CD4-positive, alpha-beta T cell treated with Interferon alpha-2 for 1 hour (primary cell): ENCODE measurements at places on chromosomes 7 and 10.

DNA sequence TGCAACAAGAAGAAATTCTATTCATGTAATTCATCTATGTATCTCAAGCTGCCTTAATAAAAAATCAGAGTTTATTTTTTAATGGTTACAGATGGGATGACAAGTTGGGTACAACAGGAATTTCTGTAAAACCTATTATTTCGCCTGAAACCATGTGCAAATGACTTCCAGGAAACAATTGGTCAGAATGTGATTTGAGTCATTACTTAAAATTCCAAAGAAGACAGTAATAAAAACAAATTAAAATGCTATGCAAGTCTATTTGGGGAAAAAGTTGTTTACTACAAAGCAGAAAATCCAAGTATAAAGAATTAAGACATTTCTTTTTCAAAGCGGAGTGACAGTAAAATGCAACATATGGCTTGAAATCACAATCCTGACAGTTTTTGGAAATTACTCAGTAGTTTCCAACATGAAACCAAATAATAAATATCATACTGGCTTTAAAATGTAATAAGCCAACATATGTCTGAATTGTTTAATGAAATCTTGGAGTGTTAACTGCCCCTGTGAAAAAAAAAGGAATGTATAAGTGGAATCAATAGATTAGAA, 41.5 kb upstream of the SEMA3C start:
- no peak for DNase-seq

DNA sequence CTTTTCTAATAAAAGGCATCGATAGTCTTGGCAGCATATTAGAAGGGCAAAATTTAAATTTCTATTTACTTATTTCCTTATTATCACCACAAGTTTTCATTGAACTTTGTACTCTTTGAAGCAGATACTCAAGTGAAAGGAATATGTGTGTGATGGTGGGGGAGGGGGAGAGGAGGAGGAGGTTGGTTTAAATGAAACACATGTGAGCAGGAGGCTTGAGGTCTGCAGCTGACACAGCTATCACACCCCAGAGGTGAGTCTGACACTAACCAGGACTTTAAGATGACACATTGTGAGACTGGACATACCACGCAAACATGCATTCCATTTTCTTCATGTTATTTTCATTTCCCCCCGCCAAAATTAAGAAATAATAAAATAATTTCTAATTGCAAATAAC, 63.3 kb downstream of the CTTNBP2 start:
- DNase-seq = no peak

DNA sequence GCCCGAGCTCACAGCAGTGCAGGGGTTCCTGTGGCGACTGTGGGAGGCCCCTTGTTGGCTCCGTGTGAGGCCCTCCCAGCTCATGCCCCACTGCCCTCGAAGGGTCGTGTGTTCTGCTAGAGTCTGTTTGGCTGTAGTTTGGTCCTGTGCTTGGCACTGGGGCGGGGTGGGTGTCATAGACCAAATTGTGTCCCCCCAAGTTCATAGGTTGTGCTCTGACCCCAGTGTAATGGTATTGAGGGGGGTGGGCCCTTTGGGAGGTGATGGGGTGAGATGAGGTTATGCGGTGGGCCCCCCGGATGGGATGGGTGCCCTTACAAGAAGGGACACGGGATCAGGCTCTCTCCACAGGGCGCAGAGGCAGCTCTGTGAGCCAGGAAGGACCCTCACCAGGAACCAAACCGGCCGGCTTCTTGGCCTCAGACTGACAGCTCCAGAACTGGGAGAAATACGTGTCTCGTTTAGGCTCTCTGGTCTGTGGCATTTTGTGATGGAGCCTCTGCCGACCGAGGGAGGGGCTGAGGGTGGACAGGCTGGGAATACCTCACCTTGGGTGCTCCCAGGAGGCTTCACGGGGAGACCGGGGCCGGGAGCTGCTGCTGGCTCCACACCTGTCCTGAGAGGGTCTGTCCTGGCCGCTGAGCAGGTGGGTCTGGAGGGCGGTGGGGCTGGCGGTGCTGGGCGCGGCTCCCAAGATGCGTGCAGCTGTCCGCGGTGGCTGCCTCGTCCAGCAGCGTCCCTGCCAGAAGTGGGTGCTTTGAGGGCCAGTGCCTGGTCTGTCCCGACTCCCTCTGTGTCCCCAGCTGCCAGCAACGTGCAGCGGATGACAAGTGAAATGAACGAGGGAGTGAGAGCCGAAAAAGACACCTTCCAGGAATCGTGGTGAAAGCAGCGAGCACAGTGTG, 89.4 kb downstream of the INPP5A start:
- DNase-seq = no peak

- DNase-seq = no peak
Measured at GRCh38 chr7:15938115-15938514, 251.6 kb upstream of the MEOX2 start.

DNA sequence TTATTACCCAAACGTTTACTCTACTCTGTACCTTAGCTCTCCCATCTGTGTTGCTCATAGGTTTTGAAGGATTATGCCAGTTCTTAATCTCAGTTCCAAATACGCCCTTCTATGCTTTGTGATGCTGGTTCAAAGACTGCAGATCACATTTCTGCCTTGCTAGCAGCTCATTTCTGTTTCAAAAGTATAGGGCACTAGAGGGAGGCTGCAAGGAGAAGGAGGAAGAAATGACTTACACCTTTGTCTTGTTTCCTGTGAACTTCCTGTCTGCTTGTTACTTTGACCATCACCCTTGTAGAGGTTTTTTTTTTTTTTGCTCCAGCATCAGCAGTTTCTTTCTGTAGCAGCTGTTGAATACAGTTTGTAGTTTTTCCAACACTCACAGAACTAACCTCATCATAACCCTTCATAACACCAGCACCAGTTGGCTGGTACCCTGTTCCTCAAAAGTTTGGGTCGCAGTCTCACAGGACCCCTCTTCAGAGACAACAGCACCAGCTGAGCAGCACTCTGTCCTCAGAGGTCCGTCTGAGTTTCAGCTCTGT, 16.5 kb downstream of the SLK start:
- peak; percentile 49 for DNase-seq

DNA sequence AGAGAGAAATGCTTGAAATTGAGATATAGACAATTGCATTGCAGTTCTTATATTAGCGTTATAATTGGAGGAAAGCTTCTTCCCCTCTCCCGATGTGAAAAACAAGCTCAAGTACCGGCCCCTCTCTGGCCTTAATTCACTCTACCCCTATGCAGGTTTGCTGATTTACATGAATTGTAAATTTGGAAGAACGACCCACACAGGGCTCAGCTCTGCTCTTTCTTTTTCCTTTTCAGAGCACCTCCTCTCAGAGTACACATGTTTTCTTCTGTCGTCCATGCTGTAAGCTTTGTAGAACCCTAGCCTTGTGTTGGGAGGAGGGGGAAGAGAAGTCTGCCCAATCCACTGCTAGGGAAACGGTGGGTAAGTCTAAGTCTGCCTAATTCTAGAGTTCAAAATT, 140.8 kb downstream of the IQUB start:
- no peak for DNase-seq

DNA sequence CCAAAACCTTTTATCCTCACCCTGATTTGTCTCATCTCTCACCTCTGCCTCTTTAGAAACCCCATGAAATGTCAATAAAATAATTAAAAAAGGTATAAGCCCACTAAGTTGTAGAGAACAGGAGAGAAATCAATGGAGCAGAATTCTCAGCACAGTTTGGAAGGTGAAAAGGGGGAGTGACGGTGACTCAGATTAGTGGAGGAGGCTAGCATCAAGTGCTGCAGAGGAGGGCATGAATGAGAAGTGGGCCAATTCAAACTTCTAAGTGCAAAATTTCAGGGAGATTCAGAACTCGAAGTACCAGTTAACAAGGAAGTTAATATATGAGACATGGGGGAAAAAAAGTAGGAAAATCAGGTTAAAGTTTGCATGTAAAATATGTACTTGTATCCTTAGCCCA, 34.9 kb upstream of the ETV1 start:
- no peak for DNase-seq

DNA sequence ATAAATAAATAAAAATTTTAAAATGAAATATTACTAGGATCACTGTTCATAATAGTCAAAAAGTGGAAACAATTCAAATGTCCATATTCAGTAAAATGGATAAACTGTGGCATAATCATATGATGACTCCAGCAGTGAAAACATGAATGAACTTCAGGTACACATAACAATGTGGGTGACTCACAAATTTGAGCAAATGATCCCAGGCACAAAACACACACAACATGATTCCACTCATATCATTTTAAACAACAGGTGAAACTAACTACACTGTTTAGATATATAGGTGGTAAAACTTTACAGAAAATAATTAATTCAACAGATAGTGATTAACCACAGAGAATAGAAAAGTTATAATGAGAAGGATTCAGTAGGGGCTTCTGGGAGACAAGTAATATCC, 14.7 kb upstream of the SAMD8 start:
- DNase-seq = no peak

GRCh38 chr7:20132585-20132984, 84.6 kb downstream of the MACC1 start:
- DNase-seq = no peak

DNA sequence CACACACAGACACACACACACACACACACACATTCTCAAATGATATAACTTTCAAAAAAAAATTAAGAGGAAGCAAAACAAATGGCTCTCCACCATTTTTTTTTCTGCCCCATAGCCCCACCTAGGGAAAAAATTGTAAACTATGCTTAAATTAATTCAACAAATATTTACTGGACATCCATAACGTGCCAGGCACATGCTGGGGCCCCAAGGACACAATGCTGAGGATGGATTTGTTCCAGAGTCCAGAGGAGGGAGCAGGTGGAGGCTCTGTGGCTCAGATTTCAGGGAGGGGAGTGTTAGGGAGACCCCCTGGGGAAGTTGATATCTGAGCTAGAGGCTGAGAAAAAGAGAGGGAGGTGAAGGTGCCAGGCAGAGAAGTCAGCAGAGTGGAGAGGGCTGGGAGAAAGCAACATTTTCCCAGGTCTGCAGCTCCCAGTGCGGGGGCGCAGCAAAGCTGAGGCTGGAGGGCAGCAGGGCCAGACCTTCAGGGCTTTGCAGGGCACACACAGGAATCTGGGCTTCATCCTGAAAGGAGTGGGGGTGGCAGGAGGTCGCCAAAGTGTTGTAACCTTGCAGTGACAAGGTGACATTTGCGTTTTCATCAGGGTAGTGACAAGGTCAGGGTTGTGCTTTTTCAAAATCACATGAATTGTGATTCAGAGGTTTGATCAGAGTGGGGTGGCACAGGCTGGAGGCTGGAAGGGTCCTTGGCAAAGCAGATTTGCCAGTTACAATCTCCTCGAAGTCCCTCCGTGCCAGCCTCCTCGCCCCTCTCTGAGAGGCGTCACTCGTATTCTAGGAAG, 261.6 kb downstream of the WDR11 start:
- no peak for DNase-seq

DNA sequence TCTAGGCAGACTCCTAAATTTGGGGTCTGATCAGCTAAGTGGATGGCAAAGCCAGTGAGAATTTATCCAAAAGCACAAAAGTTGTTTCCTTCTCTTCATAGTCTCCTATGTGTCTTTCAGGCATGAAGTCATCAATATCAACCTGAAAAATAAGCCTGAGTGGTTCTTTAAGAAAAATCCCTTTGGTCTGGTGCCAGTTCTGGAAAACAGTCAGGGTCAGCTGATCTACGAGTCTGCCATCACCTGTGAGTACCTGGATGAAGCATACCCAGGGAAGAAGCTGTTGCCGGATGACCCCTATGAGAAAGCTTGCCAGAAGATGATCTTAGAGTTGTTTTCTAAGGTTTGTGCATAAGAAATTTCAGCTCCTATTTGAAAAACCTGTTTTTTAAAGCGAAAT, 4.8 kb downstream of the GSTO1 start:
- DNase-seq = no peak

DNA sequence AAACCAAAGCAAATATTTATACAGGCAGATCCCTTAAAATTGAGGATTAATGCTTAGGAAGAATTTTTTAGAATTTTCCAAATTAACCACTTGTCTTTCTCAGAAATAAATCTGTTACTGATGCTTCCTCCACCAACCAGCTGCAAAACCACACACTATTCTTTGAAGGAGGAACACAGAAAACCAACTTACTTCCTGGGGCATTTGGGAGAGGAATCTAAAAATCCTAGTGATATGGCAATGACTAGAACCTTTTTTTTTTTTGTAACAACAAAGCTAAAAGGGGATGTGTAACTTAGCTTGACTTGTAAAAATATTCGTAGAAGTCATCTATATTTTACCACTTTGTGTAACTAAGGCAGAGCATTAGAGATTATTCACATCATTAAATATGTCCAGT, 5.1 kb upstream of the TM9SF3 start:
- no peak for DNase-seq

DNA sequence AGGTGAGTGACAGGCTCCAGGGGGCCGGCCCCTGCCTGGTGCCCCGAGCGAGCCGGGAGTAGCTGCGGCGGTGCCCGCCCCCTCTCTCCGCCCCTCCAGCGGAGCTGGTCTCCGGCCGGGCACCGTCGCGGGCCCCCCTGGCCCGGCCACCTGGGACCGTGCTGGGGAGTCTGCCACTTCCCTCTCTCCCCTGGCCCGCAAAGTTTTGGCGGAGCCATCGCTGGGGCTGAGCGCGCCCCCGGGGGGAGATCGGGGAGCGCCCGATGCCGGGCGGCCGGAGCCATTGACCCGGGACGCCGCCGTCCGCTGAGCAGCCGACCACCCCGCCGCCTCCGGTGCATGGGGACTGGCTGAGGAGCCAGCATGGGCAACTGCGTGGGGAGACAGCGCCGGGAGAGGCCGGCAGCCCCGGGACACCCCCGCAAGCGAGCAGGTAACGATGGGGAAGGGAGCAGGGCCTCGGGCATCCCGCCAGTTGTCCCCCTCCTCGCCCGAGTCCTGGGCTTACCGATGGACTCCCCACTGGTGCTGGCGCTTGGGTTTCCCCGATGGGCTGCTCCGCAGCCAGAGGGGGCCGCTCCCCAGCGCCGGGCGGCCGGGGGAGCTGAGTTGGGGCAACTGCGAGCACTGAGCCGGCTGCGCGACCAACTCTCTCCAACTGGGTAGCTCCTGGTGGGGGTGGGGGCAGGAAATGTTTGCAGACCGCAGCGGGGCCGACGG, at the start of gene UBTD1:
Gene UBTD1, plus strand, starts transcription at position 84 of the 720 bp plus-strand sequence. Its CDS starts 280 bp downstream, at position 364.
- peak; percentile 31 for DNase-seq

GRCh38 chr10:71241114-71241829, 28.9 kb downstream of the UNC5B start:
- DNase-seq = no peak

GRCh38 chr7:45702751-45703150, 128.6 kb downstream of the ADCY1 start:
- DNase-seq = no peak

DNA sequence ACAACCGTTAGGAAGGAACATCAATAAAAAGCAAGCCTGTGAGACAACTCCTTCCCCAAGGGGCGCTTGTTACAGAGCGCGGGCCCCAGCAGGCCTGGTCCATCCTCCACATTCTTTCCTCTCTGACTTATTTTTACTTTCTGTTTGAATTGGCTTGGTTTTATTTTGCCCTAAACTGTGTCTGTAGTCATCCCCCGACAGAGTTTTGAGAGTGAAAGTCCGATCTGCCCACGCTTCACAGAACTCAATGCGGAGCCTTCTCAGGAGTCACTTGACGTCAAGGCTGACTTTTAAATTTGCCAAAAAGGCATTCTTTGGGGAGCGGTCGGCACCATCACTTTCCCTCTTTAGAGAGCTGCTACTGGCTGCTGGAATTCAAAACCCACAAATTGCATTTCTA, 150.1 kb upstream of the KLF6 start:
- DNase-seq = peak; percentile 76

GRCh38 chr7:112584290-112584689, 103.5 kb downstream of the LSMEM1 start:
- DNase-seq = no peak

GRCh38 chr7:98212532-98213041, 1.3 kb downstream of the BHLHA15 start:
- no peak for DNase-seq

GRCh38 chr7:144903201-144903600, 67.3 kb upstream of the TPK1 start:
- DNase-seq = no peak

GRCh38 chr10:34319197-34319846, 495.8 kb downstream of the PARD3 start:
- no peak for DNase-seq
